ENCODE measurements at places on chromosomes 11 and 22.

DNA sequence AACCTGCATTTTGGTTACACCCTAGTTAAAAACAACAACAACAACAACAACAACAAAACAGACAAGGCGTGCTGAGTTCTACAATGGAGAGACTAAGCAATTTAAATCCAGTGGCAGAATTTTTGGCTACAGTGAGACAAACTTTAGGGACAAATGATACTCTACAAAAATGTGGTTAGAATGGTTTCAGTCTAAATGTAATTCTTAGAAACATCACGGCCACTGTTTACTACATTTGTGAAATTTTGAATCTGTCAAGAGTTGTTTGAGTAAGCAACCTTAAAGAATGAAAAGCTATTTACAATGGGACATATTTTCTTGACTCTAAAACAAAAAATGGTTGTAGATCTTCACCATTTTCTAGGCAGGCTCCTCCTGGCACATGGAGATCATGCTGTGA lies 259.4 kb downstream of the SWAP70 start:
- no peak for DNase-seq

GRCh38 chr11:46490666-46491065 lies 99.1 kb upstream of the CHRM4 start:
- DNase-seq = no peak

DNA sequence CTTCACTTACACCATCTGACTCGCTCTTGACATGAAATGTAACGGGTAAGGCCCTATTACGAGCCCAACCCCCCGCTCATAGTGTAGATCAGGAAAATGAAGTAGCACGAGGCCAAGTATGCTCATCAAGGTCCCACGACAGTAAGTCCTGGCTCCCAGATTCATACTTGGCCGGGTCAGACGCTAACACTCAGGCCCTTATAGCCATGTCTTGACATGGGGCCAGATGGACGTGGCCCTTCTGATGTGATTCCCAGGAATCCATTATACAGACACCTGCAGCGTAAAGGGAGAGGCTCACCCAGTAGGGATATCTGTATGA lies 175.1 kb downstream of the CEP164 start:
- no peak for DNase-seq

GRCh38 chr11:57801183-57801485 lies 39.5 kb downstream of the CTNND1 start:
- DNase-seq = no peak

GRCh38 chr11:12125609-12126149 lies 15.3 kb downstream of the MICAL2 start:
- no peak for DNase-seq

GRCh38 chr11:36948460-36949127 lies 350.6 kb upstream of the RAG2 start:
- DNase-seq = no peak

GRCh38 chr22:45757068-45757467 lies 85.4 kb downstream of the ATXN10 start:
- no peak for DNase-seq

DNA sequence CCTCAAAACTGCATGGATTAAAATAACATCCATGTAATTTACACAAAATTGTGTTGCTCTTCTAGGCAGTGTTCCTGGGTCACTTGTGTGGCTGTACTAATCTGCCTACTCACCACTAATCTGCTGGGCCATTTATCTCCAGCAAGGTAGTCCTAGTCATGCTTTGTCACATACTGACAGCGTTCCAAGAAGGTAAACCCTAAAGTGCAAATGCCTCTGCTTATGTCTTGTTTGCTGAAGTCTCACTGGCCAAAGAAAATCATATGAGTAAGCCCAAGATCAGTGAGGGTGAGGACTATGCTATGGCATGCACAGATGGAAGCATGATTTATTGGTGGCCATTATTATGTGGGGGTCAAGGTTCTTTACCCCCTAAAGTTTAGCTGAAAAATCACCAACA lies 630.2 kb upstream of the LUZP2 start:
- no peak for DNase-seq

DNA sequence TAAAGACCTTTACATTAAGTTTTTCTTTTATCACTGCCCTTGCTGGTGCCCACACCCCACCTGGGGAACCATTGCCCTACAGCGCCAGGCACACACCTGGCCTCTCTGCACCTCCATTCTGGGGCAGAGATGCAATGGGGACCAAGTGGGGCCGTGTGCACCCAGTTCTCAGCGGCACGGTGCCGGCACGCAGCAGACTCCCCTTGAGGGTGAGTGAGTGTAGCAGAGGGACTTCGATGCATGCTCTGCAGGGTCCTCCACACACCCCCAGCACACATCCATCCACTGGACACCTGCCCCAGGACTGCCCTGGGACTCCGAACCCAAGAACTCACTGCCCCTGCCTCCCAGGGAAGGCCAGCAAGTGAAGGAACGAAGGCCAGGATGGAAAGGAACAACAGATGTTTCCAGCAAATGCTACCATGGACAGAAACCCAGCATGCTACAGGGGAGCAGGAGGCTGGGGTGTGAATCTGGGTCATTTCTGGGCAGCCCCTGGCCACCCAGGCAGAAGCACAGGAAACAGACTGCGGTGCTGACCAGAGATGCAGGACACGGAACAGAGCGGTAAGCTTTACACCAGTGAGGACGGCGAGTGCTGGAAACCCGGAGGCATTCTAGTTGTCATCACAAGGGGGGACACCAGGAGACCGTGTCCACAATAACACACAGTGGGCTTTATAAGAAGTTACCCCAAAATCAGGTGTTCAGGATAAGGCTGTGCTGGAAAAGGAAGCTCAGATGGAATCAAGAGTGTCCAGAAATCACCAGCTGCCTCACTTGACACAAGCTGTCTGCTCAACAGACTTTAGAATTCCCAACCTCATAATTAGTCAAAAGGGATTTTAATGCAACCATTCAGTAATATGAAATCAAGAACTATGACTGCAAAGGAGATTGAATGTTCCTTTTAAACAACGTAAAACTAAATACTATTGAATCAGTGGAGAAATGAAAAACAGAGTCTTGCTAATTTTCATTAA lies 32.7 kb upstream of the MOB2 start:
- DNase-seq = no peak

DNA sequence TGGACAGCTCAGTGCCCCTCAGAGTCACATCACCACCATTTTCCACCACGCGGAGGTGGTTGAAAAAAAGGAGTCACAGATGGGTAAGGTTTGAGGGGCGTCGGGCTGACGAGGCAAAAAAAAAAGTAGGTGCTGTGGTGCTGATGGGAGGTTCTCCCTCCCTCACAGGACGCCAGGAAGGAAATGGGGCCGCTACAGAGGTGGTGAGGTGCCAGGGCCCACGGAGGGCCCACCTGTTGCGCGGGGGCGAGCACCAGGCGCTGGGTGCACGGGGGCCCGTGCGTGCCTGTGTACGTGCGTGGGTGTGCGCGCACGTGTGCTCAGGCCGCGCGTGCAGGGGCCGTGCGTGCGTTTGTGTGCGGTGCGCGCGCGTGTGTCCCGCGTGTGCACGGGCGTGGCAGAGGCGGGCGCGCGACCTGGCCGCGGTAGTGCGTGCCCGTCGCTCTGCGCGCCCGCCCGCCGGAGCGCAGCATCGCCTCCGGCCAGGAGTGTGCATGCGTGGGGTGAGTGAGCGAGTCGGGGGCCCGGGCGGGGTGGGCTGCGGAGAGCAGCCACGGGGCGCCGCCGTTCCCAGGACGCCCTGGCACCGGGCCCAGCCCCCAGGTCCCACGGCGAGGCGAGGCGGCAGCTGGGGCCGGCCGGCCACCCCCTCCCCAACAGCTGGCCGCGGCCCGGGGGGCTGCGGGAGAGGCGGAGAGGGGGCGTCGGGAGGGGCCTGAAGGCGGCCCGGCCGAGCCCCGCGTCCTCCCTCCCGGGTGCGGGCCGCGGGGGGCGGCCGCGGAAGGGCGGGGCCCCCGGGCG lies 2.8 kb downstream of the PDGFB start:
- no peak for DNase-seq

- DNase-seq = no peak
Observed at GRCh38 chr22:17065433-17065832, 19.4 kb upstream of the IL17RA start.

- DNase-seq = no peak
Observed at GRCh38 chr11:93564895-93565294, 21.7 kb upstream of the SMCO4 start.

DNA sequence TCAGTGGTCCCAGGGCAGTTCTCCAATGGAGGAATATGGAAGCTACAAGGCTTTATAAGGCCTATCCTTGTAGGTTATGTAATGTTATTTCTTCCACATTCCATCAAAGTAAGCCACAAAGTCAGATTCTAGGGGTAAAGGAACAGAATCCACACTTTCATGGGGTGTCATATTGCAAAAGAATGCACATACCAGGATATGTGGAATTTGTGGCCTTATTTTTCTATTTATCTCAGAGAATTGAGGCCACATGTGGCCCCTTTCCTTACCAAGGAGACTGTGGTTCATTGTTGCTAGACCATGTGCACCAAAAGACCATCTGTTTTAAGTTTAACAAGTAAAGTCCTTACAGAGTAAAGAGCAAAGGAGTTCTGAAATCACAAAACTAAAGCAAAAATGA lies 12.9 kb downstream of the LRRC4C start:
- no peak for DNase-seq

GRCh38 chr22:22748297-22748743 lies 103.9 kb downstream of the GGTLC2 start:
- DNase-seq = peak; percentile 32

GRCh38 chr11:106400949-106401570 lies 323.6 kb downstream of the AASDHPPT start:
- DNase-seq = no peak

- no peak for DNase-seq
Observed at GRCh38 chr11:79321263-79321662, 119.6 kb downstream of the TENM4 start.

- DNase-seq = no peak
Observed at GRCh38 chr22:44200855-44201550, 20.3 kb downstream of the PARVG start.

DNA sequence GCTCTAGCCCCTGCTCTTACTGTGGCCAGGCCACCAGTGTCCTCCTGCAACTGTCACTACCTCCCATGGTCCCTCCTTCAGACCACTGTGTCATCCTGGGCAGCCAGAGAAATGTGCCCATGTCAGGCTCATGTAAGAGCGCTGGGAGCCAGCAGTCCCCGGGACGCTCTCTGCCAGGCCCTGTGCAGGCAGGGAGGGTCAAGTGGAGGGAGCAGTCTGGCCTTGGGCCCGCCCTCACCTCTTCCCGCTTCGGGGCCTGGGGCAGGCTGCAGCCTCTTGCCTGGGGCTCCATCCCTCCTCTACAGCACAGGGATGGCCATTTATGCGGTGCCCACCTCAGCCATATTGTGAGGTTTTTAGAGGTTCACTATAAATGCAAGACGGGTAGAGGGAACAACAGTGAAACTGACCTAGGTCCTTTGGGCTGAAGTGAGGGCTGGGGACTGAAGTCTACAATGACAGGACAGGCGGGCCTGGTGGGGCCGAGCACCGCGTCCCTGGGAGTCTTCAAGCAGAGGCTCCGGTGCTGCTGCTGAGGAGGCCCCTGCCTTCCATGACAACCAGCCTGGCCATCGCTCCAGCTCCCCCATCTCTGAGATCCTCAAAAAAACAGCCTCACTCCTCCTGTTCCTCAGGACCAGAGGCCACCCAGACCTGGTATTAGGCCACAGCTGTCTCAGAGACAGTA lies 54.9 kb upstream of the TTLL12 start:
- DNase-seq = no peak

DNA sequence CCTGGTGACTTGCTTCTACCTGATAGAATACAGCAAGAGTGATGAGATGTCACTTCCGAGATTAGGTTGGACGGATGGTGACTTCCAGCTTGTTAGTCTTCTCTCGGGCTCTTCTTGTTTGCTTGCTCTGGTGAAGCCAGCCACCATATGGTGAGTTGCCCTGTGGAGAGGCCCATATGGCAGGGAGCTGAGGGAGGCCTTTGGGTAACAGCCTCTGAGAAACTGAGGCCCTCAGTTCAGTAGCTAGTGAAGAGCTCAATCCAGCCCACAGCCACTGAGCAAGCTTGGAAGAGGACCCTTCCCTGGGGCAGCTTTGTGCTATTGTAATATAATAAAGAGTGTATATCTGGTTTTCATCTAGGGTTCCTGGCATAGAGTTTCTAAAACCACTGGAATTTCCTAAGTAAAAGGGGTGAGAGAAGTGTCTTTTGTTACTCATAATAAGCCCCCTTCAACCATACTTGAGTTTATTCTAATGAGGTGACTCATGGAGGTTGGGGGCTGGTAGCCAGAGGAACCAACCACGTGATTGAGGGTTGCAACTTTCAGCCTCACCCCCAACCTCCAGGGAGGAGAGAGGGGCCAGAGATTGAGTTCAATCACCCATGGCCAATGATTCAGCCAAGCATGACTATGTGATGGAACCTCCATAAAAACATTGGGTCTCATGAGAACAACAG lies 8.0 kb upstream of the TPCN2 start:
- no peak for DNase-seq

DNA sequence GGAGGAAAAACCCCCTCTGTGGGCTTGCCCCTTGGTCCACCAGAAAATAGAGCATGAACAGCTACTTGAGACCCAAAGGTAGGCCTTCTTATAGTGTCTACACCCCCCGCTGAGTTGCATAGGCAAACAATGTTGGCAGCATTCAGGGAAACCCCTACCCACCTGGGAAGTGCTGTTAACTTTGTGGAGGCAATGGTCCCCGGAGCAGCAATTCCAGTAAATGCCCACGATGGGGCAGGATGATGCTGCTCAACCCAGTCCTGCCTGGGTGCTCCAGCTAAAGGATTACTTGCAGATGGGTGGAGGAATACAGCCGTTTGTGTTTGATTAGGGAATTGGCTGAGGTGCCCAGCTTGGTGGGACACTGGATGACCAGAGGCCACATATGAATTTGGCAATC lies 381.3 kb upstream of the ANO5 start:
- DNase-seq = no peak

DNA sequence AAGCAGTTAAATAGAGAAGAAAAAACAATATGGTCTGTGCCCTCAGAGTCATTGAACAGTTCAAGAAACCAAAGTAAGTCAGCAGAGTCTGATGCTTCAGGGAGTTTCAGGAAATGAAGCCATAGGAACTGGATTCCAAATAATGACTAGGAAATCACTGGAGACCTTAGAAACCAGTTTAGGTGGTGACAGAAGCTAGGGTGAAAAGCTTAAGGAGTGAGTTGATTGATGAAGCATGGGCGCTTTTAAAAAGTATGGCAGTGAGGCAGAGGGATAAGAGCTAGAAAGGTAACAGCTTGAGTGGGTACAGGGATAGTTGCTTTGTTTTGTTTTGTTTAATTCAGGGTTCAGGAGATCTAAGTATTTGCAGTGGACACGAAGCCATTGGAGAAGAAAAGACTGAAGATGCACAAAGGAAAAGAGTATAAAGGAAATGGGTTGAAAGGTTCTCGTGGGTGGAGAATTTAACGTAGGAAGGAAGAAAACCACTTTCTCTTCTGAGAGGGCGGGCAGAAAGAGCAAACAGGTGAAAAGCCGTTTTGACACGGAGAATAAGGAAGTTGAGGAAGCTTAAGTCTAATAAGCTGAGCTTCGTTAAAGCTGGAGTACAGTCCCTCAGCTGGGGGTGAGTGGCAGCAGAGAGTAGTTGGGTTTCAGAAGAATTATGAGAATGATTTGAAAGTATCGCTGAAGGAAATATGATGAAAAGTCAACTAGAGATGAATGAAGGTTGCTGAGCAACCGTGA lies 14.8 kb downstream of the SGSM3 start:
- DNase-seq = peak; percentile 17

All from stimulated activated CD4-positive, alpha-beta T cell treated with anti-CD3 and anti-CD28 coated beads, Interleukin-12 subunit alpha, Interleukin-12 subunit beta, amount 100 ng/mL, for 4 hours (primary cell).